ENCODE measurements at places on chromosomes 7 and 10.

DNA sequence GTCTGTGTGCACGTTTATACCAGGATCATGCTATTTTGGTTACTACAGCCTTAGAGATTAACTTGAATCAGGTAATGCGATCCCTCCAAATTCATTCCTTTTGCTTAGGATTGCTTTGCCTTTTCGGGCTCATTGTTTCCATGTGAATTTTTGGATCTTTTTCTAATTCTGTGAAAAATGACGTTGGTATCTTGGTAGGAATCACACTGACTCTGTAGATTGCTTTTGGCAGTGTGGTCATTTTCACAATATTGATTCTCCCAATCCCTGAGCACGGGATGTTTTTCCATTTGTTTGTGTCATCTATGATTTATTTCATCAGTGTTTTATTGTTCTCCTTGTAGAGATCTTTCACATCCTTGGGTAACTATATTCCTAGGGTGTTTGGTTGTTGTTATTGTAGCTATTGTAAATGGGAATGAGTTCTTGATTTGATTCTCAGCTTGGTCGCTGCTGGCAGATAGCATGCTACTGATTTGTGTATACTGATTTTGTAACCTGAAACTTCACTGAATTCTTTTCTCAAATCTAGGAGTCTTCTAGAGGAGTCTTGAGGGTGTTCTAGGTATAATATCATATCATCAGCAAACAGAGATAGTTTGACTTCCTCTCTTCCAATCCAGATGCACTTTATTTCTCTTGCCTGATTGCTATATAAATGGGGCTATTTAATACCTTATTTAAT lies 18.2 kb downstream of the SNX8 start:
- DNase-seq = no peak

GRCh38 chr10:6929148-6929830 lies 349.2 kb upstream of the PRKCQ start:
- DNase-seq = no peak

- no peak for DNase-seq
These were observed 41.8 kb downstream of the APBB1IP start for GRCh38 chr10:26479766-26480492.

DNA sequence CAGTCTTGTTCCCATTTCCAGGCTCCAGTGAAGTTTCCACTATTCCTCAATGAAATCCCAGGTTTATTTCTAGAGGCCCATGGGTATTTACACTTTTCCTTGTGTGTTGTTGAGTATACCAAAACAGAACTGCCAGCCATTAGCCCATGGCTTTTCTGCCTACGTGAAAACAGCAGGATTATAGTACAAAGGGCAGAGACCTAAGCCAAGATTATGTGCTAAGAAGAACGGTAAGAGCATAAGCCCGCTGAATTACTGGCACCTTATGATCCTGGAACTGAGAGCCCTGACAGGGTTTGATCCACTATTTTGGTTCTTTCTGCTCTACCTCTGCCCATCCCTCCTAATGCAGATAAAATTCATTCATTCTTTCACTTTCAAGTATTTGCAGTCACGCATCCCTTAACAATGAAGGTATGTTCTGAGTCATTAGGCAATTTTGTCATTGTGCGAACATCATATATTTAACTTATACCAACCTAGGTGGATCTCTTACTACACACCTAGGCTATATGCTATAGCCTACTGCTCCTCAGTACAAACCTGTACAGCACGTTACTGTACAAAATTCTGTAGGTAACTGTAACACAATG lies 16.0 kb downstream of the SEMA3C start:
- no peak for DNase-seq

- DNase-seq = no peak
These were observed 17.8 kb downstream of the LYZL1 start for GRCh38 chr10:29306688-29307087.

DNA sequence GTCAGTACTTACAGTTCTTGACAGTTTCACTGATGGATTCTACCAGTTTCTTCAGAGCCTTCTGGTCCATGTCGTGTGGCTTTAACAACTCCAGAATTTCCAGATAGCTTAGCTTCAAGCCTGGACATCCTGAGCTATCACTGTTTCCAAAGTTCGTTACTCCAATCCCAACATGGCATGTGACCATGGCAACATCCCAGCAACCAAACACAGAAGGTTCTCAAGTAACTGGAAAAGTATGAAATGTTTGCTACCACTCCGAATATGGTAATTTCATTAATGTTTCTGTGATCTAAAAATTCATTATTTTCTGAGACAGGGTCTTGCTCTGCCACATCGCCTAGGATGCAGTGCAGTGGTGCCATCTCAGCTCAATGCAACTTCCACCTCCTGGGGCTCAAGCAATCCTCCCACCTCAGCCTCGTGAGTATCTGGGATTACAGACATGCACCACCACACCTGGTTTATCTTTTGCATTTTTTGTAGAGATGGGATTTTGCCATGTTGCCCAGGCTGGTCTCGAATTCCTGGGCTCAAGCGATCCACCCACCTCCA lies 29.3 kb downstream of the RBM48 start:
- no peak for DNase-seq

- DNase-seq = peak; percentile 75
These were observed 85.6 kb upstream of the CAPZA2 start for GRCh38 chr7:116776610-116777289.

DNA sequence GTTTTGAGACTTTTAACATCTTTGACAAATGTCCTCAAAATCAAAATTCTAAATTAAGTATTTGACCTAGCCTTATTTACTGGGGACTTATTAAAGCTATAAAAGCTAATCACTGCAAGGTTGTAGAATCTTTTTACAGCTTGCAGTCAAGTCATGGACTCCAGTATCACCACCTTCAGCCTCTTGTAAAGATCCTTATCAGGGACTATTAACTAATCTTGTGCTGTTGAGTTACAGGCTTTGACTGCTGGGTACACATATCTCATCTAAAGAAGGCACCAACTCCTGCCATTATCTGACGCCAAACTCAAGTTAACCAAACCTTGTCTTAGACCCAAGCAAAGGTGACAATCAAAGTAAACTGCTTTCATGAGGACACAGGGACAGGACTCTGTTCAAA lies 621.0 kb upstream of the IGFBP3 start:
- DNase-seq = no peak

- no peak for DNase-seq
These were observed 592.7 kb downstream of the INHBA start for GRCh38 chr7:41110186-41110585.

Measured in A549 (cell line).